NCI-H226 (cell line): ENCODE measurements at places on chromosomes 5 and 9.

DNA sequence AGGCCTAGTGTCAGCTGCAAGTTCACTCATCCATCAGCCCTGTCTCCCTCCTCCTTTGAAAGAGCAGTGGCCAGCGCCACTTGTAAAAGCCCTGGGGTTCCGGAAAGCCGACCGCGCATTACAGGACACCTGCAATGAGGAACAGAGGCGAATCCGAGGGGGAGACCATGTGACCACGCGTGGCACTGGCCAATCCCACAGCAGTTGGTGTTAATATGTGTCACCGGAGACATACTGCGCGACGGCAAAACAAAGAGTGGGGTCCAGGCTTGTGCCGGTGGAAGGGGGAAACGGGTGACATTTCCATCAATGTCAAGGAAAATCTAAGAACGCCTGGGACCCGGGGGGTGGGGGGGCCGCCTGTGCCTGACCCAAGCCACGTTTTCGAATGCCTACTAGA is 480.8 kb downstream of the SPATA31A7 start:
- no peak for DNase-seq

DNA sequence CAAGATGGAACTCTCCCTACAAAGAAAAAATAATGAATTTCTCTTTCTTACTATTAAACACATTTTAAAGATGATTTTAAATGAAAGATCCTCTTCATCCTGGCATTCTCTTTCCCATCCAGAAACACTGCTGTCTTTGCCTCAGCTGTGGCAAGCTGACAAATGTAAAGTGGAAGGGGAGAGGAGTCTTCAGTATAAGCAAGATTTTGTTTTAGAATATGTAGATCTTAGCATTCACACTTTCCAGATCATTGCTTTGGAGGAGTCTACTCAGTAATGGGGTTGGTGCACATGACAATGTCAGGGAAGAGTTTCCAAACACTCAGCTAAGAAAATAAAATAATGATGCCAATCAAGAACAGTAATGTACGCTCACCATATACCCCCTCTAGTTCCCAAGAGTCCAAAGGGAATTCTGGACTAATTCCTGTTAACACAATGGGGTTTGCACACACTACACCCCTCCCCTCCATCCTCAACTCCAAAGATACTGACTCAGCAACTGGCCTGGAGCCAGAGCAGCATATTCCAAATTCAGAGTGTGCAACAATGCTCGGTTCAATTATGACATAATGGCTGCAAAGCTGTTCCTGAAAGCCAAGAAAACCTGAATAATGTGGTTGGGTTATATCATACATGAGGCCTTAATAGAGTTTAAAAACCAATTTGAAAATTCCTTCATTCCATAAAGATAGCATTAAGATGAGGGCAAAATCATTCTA is 4.6 kb downstream of the C5orf63 start:
- DNase-seq: peak; percentile 47

- peak; percentile 26 for DNase-seq
Observed at GRCh38 chr9:131651599-131651998, 88.3 kb downstream of the RAPGEF1 start.

DNA sequence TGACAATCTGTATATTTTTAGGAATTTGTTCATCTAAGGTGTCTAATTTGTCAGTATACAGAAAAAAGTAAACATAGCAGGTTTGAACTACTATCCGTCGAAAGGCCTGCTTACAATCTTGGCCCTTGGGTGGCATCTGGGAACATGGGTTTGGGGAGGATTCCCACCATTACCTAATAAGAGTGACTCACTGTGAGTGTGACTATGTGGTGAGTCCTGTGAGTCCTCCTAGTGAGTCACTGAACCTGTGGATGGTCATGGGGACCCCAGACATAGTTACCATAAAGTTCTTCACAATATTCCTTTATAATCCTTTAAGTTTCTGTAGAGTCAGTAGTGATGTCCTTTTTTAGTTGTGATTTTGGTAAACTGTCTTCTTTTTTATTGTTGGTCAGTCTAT is 37.0 kb downstream of the RNF130 start:
- DNase-seq: no peak

- no peak for DNase-seq
Observed at GRCh38 chr5:62284946-62285891, 20.8 kb upstream of the KIF2A start.

DNA sequence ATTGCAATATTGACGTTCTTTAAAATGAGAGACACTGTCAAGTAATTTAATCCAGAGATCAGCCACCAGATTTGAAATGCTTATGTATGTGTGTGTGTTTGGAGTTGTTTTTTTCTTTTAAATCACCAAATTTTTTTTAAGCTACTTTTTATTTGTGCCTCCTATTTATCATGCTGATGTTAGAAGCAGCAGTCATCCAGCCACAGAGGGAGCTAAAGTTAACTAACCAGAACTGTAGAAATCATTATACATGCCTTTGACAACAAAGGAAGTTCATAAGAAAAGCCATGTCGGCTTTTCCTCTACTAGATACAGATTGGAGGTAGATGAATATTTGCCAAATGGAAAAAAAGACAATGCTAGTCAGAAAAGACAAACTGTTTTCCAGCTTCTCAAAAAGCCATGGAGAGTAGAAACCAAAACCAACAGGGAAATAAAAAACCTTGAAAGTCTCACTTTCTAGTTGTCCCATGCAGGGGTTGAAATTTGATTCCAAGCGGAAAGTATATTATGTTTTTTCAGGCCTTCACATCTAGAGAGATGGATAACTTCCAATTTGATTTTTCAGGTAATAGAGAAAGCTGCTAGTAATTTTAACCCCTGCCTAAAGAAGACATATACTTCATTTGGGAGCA is 4.5 kb downstream of the PURA start:
- DNase-seq: no peak

DNA sequence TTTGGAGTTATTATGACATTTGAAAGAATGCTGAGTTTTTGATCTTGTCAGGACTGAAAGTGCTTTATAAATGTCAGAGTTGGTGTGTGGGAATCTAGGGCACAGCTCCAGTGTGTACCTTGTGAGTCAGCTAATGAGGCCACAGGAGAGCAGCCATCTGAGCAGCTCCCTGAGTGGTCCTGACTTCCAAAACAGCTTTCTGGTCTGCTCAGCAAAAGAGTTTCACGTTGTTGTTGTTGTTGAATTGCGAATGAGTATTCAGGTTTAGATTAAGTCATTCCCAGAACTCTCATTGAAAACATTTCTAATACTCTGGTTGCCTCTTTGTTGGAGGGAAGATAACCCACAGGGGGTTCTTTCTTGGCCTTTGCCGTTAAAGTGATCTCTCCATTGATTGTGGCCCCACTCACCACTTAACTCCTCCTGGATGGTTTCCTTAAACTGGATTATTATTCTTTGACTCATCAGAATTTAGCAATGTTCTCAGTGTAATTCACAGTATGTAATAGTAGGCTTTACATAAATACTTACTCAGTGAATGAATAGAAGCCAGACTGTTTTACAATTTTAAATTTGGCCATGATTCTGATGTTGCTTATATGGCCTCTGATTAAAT is 125.1 kb upstream of the SGCD start:
- no peak for DNase-seq

- peak; percentile 62 for DNase-seq
Observed at GRCh38 chr5:167790462-167791260, 500.8 kb upstream of the WWC1 start.

GRCh38 chr5:32304622-32305021 is 8.1 kb downstream of the MTMR12 start:
- no peak for DNase-seq

DNA sequence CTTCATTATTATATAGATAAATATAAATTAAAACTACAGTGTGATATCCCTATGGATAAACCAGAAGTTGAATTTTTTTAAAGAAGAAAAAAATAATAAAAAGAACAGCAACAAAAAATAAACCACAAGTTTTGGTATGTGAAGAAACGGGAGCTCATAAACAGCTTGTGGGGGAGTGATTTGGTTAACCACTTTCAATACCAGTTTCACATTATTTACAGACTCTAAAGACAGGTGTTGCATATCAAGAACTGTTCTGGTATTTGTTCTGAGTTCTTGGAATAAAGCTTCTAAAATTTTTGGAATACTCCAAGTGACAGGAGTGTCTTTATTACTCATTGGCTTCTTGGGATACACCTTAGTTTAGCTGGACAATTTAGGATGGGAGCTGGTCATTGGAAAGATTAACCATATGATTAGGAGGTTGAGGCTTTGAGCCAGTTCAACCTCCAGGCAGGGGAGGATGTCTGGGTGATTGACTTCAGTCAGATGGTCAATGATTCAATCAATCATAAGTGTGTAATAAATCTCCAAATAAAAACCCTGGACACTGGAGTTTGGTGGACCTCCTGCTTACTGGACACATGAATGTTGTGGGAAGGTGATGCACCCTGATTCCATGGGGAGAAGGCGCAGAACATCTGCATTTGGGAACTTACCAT is 2223.1 kb upstream of the C9orf72 start:
- DNase-seq: no peak

- DNase-seq: no peak
Observed at GRCh38 chr5:62144401-62145022, 161.5 kb upstream of the KIF2A start.

- DNase-seq: no peak
Observed at GRCh38 chr5:82747986-82748385, 329.2 kb downstream of the TMEM167A start.

- no peak for DNase-seq
Observed at GRCh38 chr5:68480335-68480940, 264.9 kb downstream of the PIK3R1 start.

GRCh38 chr5:66362687-66363086 is 218.6 kb downstream of the SREK1 start:
- DNase-seq: no peak

DNA sequence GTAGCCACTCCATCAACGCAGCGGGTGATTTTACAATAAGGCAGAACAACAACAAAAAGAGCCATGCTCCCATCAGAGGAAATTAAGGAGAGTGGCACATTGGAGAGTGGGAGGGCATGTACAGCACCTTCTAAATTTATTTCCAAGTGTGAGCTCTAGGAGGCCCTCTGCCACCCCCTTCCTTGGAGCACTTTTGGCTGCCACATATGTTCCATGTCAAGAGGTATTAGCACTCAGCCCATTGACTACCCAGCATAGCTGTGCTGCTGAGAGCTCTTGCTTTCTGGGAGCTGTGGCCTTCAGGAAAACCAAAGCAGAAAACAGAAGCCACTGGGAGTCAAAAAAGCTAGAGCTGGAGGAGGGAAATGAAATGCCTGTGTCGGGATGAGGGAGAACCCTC is 200.2 kb upstream of the PANK3 start:
- no peak for DNase-seq

GRCh38 chr9:111527347-111527746 is 2.4 kb downstream of the ZNF483 start:
- DNase-seq: no peak

GRCh38 chr5:155082401-155082800 is 68.8 kb downstream of the KIF4B start:
- DNase-seq: peak; percentile 86

GRCh38 chr5:41575110-41575779 is 64.8 kb upstream of the PLCXD3 start:
- DNase-seq: no peak

- peak; percentile 92 for DNase-seq
Observed at GRCh38 chr9:37952731-37953130, 48.8 kb upstream of the SLC25A51 start.
